A549 treated with dexamethasone at 1 μM for 4 hours (cell line): ENCODE measurements at places on chromosomes 6 and 20. TPM values are rescaled to one million over a fixed set of nuclear protein-coding genes. Genes with fewer than 3 reads are reported as not detected.

The XKR7 gene
- total RNA-seq = 0.01 TPM in 2 of 5 replicates, not detected in the others

The TBC1D32 gene
- 0.71 to 1.3 TPM (median 0.97 TPM) in 5 replicates for total RNA-seq

The MYLK2 gene
- 0.27 to 0.78 TPM (median 0.46 TPM) in 5 replicates for total RNA-seq

The TMC2 gene
- total RNA-seq = 0.02 TPM in 1 of 5 replicates, not detected in the others

The KHDC3L gene
- total RNA-seq = not detected in 5 replicates

The LPA gene
- 0.08 to 0.21 TPM (median 0.14 TPM) in 5 replicates for total RNA-seq

The TBX18 gene
- total RNA-seq = 14.3 to 24.4 TPM (median 22.8 TPM) in 5 replicates

The ZSCAN16 gene
- total RNA-seq = 3.7 to 4.3 TPM (median 4.0 TPM) in 5 replicates

The FUCA2 gene
- total RNA-seq = 53.2 to 59.2 TPM (median 56.4 TPM) in 5 replicates

The RSPH4A gene
- total RNA-seq = 0.14 to 0.35 TPM (median 0.19 TPM) in 5 replicates

The HSPA1A gene
- total RNA-seq = 104 to 243 TPM (median 196 TPM) in 5 replicates

The CAGE1 gene
- 0.04 to 0.05 TPM in 2 of 5 replicates, not detected in the others for total RNA-seq

The FERMT1 gene
- total RNA-seq = 13.8 to 16.2 TPM (median 14.4 TPM) in 5 replicates
